ENCODE measurements at places on chromosomes 12 and 14. TPM values are rescaled to one million over a fixed set of nuclear protein-coding genes. Genes with fewer than 3 reads are reported as not detected.

- DNase-seq: no peak
These were observed 48.5 kb downstream of the TSPAN9 start for GRCh38 chr12:3125674-3126073.

DNA sequence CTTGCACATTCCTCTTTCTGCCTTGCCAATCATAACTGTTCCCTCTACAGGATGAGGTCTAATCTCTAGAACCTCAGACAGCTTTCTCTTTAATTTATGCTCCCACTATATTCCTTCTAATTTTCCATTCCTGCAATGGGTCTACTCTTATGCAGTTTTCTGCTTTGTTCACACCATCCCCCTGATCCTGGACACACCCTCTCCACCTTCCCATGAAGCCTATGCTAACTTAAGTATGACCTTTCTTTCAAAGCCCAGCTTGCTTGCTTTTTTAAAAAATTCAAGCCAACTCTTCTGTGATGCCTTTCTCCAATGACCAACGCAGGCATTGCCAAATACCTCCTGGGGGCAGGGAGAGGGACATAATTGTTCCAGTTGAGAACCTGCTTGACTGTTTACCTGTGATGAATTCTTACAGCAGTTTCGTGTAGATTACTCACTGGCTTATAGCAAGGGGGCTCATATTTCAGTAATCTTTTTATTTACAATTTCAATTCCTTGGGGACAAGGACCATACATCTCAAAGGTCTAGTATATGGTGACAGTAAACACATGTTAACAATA, 7.8 kb downstream of the SLC38A1 start:
- DNase-seq: no peak

DNA sequence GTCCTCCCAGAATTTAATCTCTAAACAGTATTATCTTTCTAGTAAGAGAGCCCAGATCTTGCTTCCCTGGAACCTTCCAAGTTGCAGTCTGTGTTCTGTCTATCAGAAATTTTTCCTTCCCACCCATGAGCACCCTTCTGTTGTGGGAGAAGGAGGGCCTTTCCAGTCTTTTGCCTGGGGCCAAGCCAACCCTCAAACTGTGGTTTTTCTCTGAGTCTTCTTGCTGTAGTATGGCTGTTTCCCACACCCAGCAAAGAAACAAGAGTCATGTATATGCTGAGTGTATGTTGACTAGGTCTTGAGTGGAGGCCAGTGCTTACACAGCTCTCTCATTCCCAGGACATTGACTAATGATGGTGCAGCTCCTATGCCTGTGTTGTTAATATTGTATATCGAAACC, 104.5 kb downstream of the TGFB3 start:
- no peak for DNase-seq

- no peak for DNase-seq
These were observed 79.7 kb upstream of the RAP1B start for GRCh38 chr12:68530965-68531364.

The KRT4 gene
- total RNA-seq: not detected
